ENCODE measurements at places on chromosomes 2 and 18.

DNA sequence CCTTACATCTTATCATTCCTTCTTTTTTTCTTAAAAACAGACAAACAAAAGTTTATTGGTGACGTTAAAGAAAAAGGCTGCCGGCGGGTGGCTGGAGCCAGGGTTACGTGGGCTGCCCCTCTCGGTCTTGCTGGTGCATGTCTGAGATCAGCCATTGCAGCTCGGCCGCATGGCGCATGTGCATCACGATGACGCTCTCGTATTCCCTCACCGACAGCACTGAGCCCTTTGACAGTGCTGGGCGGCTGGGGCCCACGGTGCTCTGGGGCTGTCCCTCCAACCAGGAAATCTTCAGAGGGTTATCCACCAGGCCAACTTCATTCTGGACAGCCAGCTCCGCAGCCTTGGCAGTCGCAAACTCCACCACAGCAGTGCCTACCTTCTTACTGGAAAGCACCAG, 1081.8 kb upstream of the TMEFF2 start:
- DNase-seq, result no peak

GRCh38 chr2:217418544-217418943, 558.7 kb upstream of the TNP1 start:
- no peak for DNase-seq

GRCh38 chr2:29329899-29330298, 214.7 kb downstream of the CLIP4 start:
- DNase-seq, result no peak

DNA sequence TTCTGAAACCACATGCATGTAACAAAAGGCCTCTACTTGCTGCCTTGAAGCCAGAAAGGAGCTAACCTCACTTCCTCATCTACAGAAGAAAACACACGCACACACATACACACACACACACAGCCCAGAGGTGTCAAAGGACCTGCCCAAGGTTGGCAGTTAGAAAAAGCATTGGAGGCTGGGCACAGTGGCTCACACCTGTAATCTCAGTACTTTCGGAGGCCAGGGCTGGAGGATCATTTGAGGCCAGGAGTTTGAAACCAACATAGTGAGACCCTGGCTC, 125.9 kb upstream of the RNF152 start:
- DNase-seq, result no peak

DNA sequence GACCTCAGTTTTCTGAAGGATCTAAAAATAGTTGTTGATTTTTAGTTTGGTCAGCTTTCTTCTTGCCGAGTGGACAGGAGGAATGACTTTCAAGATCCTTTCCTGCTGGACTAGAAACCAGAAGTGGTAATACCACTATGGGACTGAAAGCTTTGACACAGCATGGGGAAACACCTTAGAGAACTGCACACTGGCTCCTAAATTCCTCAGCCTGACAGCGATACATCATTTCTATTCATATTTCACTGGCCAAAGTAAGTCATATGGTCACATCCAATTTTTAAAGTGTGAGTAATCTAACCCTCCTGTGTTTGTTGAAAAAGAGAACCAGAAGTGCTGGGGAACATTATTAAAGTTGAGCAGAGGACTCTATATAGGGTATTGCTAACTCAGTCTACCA, 244.7 kb upstream of the MMADHC start:
- no peak for DNase-seq

DNA sequence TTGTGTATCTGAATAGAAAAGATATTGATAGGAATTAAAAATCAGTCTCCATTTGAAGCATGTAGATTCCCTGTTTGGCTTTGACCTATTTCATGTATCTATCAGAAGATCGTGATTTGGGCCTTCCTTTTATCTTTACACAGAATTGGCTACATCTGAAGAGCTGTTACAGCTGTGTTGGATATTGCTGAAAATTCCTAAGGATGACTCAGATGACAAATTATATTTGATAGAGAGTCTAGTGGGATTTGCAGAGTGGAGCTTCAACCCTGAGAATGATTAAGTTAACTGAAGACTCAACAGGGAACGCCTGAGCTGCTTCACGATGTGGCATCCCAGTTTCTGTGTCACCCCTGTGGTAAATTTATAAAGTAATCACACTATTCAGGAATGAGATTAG, 4.9 kb upstream of the COL3A1 start:
- no peak for DNase-seq

- no peak for DNase-seq
Observed at GRCh38 chr18:63895190-63895589, 7.7 kb downstream of the SERPINB2 start.

- DNase-seq, result no peak
Observed at GRCh38 chr2:162123806-162124758, 28.0 kb downstream of the GCG start.

GRCh38 chr2:108970369-108970768, 18.7 kb downstream of the EDAR start:
- no peak for DNase-seq

GRCh38 chr2:106130251-106130998, 63.7 kb downstream of the UXS1 start:
- no peak for DNase-seq

- DNase-seq, result no peak
Observed at GRCh38 chr2:110764931-110765330, 32.6 kb downstream of the ACOXL start.

- no peak for DNase-seq
Observed at GRCh38 chr2:233399306-233400225, 45.3 kb downstream of the DGKD start.

DNA sequence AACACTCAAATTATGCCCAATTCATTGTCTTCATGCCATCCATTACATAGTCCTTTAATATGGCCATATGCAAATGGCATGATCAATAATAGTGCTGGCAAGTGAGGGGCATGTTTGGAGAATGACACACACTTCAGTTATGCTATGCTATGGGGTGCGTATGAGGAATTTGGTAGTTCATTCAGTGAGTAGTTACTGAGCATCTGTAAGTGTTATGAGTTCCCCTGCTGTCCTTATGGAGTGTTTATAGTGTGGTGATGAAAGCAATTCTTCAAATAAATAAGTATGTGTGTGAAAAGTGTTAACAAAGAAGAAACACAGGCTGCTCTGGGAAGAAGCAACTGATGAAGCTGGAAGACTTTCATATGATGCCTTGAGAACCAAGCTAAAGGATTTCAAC, 383.7 kb upstream of the SLC14A2 start:
- DNase-seq, result no peak

- DNase-seq, result no peak
Observed at GRCh38 chr2:38622210-38622609, 19.5 kb upstream of the HNRNPLL start.

- no peak for DNase-seq
Observed at GRCh38 chr2:162720559-162721271, 117.9 kb downstream of the KCNH7 start.

DNA sequence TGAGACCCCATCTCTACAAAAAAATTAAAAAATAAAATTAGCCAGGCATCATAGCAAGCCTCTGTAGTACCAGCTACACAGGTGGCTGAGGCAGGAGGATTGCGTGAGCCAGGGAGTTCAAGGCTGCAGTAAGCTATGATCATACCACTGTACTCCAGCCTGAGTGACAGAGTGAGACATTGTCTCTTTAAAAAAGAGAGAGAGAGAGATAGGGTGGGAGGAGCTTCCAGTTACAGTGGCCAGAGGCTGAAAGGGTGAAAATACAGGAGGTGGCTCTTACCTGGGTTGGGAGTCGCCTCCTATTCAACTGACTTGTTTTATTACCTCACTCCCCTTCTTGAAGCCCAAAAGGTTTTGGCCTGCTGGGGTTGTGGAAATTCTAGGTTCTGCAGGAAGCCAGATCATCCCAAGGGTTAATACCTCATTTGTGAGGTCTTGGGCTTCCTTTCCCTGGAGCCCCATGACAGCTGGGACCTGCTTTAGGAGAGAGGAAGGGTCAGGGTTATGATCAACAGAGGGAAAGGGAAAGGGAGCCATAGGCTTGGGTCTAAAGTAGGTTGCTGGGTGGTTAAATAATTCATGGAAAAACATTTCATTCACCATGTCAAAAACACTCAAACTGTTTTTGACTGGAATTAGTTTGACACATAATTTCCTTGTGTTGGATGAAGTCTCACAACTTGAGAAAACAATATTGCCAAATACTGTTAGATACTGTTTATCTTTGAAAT, 17.4 kb downstream of the DYNC2LI1 start:
- no peak for DNase-seq

DNA sequence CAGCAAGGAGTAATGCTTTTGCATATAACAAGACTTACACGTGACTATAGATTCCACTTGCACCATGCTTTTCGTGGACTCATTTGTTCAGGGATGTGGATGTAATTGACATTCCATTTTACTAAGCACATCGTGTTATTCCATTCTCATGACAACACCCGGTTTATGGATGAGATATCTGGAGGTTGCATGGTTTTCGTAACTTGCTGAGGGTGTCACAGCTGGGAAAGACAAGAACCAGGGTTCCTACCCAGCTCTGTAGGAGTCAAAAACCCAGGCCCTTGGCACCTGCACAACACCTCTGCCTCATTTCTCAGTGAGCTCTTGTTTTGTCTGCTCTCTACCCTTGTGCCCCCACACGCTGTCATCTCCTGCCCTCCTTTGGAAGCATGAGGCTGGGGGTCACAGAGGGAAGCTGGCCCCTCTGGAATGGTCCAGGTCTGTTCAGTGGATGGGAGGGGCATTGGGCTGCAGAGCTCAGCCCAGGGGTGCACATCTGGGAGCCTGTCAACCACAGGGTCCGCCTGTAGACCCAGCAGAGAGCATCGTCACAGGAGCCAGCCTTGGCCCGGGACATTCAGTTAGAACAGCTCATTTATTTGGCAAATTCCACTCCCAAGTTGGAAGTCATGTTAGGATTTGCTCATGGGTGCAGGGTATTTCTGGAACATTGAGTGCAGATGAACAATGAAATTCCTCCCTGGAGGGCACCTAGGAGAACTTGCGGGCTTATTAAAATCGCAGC, 120.1 kb upstream of the TWIST2 start:
- no peak for DNase-seq

- peak; percentile 54 for DNase-seq
Observed at GRCh38 chr2:138500592-138501424, 762 bp upstream of the SPOPL start.

GRCh38 chr2:178473931-178474330, 4.5 kb downstream of the FKBP7 start:
- no peak for DNase-seq
